ENCODE measurements at places on chromosomes 12 and 14.
A peak's percentile ranks its signal among the peaks of the same experiment; 100 is the strongest.

DNA sequence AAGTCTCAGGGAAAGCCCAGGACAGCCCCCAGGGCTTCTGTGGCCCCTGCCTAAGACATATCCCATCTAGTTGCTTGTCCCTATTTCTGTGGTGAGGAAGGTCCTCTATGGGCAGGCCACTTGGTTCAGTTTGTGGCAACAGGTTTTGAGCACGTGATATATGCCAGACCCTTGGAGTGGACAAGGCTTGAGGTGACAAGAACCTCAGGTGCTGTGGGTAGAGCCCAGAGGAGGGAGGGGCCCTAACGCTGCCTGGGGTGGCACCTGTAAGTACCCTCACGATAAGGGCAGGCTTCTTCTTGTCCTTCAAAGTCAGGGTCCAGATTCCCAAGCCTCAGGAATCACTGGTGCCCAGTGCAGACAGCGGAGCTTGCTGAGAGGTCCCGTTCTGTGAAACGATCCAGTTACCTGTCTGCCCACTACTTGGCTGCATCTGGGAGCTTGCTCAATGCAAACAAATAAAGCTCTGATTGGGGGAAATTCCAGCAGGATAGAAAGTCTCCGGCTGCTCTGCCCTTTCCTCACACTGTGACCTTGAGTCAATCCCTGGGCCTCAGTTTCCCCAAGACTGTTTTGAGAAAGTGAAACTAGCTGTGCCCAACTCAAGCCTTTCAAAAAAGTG, 47.7 kb upstream of the FAM181A start:
- no peak for DNase-seq

- no peak for DNase-seq
Observed at GRCh38 chr12:86331012-86331411, 74.8 kb upstream of the MGAT4C start.

GRCh38 chr14:87160989-87161388, 832.0 kb downstream of the GALC start:
- no peak for DNase-seq

DNA sequence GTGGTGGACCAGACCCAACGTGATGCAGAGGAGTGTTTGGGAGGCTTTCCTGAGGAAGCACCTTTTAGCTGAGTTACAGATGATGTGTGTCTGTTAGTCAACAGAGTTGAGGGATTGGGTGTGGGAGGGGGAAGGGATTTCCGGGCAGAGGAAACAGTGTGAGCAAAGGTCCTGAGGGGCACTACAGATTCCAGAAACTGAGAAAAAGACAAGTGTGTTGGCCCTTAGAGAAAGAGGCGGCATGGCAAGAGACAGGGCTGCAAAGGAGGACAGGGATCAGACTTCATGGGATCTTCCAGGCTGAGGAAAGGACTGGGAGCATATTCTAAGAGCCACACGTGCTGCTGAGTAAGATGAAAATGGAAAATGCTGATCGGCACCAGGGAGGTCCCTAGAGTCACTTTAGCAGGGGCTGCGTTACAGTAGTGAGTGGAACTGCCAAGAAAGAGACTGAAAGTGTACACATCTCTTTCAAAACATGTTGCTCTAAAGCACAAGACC, 9.4 kb upstream of the RPS6KL1 start:
- DNase-seq: no peak

DNA sequence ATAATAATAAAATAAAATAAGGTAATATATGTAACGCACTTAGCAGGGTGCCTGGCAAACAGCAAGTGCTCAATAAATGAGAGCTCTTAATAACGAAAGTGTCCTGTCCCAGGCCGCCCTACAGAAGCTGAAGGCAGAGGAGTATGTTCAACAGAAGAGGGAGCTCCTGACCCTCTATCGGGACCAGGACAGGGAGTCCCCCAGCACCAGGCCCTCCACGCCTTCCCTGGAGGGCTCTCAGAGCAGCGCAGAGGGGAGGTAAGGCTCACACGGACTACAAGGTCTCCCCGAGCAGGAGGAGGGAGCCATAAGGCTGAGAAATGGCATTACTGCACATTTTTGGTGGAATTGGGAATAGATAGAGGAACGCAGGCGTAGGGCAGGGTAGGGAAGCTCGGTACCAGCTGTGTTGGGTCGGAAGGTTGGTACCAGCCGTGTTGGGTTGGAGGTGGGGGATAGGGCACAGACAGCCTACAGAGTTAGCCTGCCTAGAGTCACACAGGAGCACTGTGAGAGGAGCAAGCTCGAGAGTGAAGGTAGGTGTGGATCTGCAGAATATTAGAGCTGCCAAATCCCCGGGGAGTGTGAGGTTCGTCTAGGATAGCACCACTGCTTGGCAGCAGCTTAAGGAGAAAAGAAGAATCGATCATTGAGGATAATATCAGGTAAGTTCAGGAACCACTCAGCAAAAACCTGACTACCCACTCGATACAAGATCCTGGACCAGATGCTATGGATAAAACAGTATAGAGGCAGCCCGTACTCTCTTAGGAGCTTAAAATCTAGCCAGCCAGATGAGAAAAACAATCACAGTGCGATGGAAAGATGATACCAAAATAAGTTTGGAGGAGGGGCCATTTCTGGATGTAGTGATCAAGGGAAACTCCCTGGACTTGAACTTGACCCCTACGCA, 15.3 kb downstream of the TNFRSF1A start:
- DNase-seq: no peak

- peak; percentile 23 for DNase-seq
Observed at GRCh38 chr12:76588881-76589565, 29.5 kb upstream of the OSBPL8 start.

DNA sequence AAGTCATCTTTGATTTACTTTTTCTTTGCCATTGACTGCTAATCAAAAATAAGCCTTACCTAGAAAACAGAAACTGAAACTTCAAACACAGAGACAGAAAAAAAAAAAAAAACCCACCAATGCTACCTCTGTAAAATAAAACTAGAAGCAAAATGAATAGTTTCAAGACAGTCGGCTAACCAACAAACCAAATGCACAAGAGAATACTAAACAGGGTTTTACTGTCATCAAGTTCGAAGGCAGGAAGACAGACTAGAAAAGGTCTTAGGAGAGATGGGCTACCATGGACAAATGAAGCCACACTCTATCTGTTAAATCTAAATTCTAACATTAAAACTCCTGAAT, 59.5 kb downstream of the SEL1L start:
- DNase-seq: no peak

- no peak for DNase-seq
Observed at GRCh38 chr12:124653169-124653931, 85.9 kb upstream of the NCOR2 start.

DNA sequence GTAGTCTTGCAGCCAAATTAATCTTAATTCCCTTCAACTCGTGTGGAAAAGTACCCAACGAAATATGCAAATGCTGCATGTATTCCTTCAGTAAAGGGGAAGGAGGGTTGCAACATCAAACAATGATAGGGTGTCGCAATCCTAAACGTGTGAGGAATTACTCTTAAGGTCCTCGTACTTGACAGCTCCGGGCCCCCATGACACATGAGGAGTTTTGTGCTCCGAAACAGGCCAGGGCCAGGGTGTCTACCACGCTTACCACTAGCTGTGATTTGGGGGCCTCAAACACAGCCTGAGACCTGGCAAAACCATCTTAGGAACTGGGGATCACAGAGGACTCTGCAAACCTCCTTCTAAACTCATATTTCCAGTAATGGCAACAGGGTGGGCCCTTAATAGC, 20.4 kb downstream of the FOS start:
- DNase-seq: peak; percentile 53

GRCh38 chr14:89202413-89203190, 214.4 kb downstream of the FOXN3 start:
- DNase-seq: no peak

- no peak for DNase-seq
Observed at GRCh38 chr12:121048442-121048841, 9.4 kb upstream of the OASL start.

- no peak for DNase-seq
Observed at GRCh38 chr12:57902478-57902969, 38.8 kb upstream of the ATP23 start.

DNA sequence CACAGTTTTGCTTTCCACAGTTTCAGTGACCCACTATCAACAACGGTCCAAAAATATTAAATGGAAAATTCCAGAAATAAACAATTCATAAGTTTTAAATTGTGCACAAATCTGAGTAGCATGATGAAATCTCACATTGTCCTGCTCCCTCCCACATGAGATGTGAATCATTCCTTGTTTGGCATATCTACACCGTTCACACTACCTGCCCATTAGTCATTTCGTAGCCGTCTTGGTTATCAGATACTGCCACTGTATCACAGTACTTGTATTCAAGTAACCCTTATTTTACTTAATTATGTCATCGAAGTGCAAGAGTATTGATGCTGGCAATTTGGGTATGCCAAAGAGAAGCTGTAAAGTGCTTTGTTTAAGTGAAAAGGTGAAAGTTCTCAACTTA, 145.3 kb downstream of the SLC5A8 start:
- DNase-seq: peak; percentile 42

DNA sequence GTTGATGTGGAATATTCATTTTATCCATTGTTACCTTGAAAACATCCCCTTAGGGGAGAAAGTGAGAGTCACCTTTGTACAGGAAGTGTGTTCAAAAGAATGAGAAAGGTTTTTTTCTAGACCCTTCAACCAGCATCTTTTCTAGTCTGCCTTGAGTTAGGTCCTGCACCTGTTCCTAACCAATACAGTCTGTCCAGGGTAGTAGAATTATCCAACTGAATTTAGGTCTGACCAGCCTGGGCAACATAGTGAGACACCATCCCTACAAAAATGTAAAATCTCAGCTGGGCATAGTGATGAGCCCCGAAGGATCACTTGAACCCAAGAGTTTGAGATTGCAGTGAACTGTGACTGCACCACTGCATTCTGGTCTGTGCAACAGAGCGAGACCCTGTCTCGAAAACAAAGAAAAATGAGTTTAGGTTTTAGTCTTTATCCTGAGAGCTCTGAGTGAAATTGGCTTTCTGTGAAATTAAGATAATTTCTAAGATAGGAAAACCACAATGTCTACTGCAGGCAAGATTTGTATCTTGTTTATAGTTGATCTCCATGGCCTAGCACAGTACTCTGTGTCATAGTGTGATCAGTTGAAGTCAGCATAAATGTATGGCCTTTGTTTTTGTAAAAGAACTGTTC, 25.2 kb downstream of the ARHGAP5 start:
- DNase-seq: no peak

DNA sequence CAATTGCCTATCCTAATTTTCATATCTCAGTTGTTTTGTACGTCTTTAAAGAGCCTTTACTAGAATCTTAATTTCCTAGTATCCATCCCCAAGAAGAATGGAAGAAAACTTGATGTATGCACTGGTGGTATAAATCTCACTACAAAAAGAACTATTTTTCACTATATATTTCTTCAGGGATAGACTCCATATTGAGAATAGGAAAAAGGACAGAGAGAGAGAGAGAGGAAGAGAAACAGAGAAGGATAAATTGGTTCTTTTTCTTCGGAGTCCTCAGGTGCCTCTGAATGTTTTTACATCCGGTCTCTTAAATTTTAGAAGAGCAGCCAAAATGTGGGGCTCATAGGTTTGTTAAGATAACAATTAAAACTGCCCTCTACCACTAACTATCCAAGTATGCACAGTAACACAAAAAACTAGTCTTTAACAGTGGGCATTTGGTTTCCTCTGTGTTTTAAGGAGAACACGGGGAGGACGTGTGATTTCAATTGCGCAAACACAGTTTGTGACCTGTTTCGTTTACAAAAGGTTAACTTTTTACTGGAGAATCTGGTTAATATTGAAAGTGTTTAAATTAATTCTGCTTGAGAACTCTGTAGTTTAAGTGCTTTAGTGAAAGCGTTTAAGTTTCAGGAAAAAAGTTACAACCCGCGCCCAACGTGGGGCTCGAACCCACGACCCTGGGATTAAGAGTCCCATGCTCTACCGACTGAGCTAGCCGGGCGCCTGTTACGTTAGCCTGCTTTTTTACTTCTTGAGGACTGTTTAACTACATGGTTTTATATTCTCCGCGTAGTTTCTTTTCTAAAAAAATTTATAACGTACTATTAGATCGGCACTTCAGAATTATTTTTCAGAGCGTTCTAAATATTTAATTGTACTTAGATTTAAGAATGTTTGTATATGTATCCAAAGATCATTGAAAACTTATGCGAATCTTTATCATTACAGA, 5.1 kb upstream of the PSMA3 start:
- no peak for DNase-seq

DNA sequence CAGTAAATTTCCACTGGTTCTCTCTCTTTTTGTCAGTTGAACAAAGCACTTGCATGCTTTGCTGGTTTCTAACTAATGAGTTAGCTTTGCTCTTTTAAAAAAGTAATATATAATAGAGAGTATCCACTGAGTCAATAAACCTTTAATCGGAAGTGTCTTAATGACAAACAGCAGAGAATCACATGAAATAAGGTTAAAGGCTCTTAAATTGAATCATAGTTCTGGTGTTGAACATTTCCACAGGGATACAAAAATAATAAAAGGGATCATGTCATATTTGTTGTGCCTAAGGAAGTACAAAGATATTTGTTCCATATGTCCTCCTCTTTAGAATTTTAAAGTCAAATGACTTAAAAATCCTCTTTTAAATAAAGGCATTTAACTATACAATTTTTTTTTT, 362.6 kb downstream of the LRIG3 start:
- DNase-seq: no peak

DNA sequence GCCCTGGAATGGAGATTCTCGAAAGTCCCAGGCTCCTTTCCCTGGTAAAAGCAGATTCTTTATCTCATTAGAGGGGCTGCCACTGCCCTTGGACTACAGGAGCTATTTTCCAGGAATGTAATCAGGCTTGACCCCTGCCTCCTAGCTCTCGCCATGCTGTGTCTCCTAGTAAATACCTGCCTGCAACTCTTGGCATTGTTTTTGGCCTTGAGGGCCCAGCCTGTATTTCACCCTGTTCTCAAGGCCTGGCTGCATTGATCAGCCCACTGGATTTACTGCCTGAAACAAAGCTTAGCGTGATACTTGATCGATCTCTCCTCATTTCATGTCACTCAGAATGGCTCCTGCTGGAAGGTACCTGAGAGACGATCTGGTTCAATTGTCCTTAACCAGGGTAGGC, 273.7 kb downstream of the CACNA1C start:
- no peak for DNase-seq

GRCh38 chr12:52358575-52359350, 8.5 kb downstream of the KRT85 start:
- no peak for DNase-seq

DNA sequence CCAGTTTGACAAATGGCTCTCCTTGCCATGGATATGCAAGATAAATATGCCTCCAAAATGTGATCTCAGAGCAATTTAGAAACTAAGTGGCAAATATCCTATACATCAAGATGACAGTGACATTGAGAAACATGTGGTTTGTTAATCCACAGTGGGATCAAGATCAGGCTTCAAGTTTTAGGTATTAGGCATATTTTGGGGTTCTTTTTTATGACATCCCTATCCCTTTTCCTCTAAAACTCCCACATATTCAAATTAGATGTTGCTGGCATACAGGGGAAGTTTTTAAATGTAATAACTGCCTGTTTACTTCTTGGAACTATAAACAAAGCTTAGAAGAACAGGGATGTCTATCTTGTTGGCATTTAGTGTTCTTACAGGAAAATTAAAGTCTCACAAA, 179.4 kb downstream of the CRADD start:
- no peak for DNase-seq

DNA sequence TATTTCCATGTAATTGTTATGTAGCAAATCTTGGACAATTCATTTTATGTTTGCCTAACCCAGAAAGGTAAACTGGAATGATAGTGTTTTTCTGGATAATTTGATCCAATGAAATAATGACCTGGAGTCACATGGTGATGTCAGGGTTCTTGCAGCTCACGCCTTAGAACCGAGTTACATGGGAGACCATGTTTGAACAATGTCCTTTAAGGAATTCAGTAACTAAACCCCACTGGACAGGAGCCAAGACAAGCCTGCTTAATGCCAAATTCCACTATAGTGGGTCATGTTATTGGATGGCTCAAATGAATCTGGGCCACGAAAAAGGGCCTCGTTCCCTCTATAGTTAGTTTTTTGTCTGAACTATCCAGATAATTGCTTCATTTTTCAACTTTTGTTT, 255.8 kb upstream of the HMGA2 start:
- peak; percentile 67 for DNase-seq

Measured in RWPE1 (cell line).